ENCODE measurements at places on chromosomes 2 and 18.

- DNase-seq, result no peak
These were observed 1149.3 kb upstream of the CDH2 start for GRCh38 chr18:29326214-29326613.

- no peak for DNase-seq
These were observed 493 bp upstream of the PREB start for GRCh38 chr2:27134781-27135477.

- DNase-seq, result no peak
These were observed 161.6 kb downstream of the TMEM18 start for GRCh38 chr2:515441-516127.

- no peak for DNase-seq
These were observed 152.4 kb upstream of the NCK2 start for GRCh38 chr2:105592288-105592687.

- DNase-seq, result no peak
These were observed 80.9 kb upstream of the PKDCC start for GRCh38 chr2:41966920-41967319.

DNA sequence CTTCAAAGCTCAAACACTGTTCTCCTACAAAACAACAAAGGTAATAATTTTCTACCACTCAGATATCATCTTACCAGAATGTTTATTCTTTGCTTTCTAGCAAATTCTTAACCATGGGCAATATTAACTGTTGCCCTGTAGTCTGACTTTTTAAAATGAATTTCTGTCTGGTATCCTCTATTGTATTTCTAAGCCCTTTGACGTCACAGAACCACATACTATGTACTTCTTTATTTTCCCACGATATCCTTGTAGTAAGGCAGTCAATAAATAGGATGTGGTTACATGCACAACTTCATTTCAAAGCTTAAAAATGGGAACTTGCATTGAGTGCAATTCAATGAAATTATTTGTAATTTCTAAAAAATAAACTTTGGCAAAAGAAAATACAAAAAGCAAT lies 58.7 kb downstream of the THADA start:
- no peak for DNase-seq

DNA sequence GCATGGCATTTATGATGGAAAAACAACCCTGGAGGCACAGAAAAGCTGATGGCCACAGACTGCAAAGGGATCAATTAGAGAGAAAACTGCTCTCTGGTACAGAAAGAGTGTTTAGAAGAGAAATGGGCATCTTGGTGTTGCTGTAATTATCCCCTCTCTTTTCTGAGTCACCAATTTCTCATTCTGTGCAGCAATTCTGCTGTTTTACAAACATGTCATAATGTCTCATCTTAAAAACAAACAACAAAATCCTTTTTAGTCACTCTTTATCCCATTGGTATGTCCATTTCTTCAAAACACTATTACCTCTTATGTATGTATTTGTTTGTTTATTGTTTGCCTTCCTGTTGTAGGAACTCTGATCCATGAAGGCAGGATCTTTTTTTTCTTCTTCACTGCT lies 73.9 kb upstream of the HK2 start:
- DNase-seq, result no peak

DNA sequence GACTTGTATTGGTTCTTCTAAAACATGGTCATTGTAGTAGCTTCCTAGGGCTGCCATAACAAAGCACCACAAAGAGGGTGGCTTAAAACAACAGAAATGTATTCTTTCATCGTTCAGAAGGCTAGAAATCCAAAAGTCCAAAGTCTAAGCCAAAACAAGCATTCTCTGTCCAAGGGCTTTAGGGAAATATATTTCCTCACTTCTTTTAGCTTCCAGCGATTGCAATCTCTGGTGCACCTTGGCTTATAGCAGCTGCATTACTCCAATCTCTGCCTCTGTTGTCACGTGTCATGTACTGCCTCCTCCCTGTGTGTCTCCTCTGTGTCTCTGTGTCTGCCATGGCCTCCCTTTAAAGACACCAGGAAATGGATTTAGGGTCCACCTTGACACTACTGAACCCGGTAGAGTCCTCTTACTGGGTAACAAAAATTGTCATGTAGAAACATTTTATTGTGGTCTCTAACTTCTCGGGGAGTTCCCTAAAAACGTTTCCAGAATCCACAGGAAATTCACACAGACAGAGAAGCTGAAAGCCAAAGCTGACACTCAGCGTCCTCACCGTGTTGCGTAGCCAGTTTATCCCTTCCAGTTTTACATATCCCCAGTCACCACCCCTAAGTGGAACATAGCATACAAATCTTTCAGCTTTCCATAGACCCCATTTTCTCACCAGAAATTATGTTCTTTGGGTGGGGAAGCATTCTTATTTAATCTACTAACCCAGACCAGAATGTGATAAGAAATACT lies 20.7 kb upstream of the TTN start:
- no peak for DNase-seq

DNA sequence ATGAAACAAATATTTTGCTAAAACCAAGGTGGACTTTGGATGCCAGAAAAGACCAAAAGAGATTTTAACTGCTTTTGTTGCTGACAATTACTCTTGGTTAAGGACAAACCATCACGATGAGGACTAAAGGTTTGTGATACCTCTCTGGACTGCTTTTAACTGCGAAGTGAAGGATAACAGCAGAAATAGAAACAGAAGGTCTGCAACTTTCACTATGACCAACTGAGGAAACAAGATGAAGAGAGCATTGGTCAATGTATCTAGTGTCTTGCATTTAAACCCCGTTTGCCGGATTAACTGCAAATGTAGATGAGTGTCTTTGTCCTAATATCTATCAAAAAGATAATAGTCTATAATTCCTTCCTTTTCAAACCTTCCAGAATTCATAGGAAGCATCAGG lies 541.7 kb downstream of the ERBB4 start:
- no peak for DNase-seq

DNA sequence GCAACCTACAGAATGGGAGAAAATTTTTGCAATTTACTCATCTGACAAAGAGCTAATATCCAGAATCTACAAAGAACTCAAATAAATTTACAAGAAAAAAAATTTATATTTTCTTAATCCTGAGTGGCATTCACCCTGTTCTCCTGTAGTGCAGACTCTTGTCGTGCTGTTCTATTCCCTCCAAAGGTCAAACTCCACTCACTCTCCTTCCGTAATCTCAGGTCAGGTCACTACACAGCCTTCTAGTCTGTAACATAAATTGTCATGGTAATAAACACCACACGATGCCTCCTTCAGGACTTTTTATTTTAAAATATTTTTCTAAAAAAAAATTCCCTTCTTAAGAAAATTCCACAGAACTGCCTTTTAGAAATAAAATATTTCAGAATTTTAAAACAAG lies 417.9 kb upstream of the GCFC2 start:
- no peak for DNase-seq

DNA sequence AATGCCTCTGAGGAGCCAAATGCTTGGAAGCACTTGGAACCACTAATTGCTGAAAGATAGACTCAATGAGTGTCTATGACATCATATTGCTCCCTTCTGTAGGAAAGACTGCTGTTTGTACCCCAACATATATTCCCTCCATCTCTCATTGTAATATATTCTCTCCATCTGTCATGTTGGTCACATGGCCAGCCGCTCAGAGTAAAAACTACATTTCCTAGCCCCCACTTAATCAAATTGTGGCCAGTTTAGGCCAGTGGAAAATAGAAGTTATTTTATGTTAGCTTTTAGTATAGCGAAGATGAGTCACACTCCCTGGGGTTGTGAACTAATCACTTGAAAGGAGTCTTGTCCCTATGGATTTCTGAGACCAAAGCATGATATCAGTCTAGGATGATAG lies 160.2 kb downstream of the HNMT start:
- no peak for DNase-seq

GRCh38 chr2:225602205-225602604 lies 202.7 kb downstream of the NYAP2 start:
- DNase-seq, result no peak

DNA sequence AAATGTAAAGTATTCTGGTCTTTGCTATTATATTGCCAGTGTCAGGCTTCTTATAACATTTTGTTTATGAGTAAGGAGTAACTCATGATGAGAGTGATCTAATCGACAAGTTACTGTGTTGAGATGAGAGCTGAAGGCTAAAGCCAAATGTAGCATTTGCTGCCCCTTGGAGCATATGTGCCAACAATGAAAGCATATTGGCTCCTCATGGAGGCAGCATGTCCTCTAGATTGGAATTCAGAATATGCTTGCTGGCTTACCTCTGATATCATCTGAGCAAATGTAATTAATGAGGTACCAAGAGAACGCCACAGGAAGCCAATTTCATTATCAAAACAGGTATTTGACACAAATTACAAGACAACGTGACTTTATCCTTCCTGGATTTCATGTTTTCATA lies 781.1 kb upstream of the FSHR start:
- DNase-seq, result no peak

DNA sequence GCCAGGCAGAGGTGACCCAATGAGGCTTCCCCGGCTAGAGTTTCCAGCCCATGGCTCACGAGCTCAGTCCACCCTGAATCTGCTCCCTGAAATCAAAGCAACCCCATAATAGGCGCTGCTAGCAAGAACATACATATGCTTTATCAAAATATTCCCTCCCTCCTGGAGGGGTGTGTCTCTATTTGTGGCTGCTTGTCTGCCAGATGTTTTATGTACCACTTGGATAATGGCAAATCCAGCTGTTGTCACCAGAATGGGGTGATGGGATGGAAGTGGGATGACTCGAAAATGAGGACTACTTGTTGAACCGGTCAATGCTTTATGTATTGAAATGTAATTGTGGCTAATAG lies 152.0 kb downstream of the GALNT14 start:
- no peak for DNase-seq
